Esophagus mucosa (tissue), 1 donor: ENCODE measurements at places on chromosomes 4 and X. TPM values are rescaled to one million over a fixed set of nuclear protein-coding genes. Genes with fewer than 3 reads are reported as not detected.

GRCh38 chr4:41134581-41134980, 79.8 kb downstream of the APBB2 start:
- ATAC-seq, result no peak

DNA sequence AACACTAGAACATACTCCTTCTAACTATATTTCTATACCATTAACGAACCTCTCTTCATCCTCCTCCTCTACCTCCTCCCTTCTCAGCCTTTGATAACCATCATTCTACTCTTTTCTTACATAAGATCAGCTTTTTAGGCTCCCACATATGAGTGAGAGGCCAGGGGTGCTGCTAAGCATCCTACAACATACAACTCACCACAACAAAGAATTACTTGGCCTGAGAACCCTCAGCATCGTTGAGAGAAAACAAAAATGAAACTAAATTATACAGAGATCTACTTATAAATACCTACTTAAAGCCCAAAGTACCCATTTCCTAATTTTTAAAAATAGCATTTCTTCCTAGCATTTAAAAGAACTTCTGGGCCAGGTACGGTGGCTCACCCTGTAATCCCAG, 77.7 kb downstream of the CC2D2A start:
- ATAC-seq, result no peak

- ATAC-seq, result no peak
Observed at GRCh38 chrX:101388604-101389003, 2.2 kb upstream of the RPL36A start.

DNA sequence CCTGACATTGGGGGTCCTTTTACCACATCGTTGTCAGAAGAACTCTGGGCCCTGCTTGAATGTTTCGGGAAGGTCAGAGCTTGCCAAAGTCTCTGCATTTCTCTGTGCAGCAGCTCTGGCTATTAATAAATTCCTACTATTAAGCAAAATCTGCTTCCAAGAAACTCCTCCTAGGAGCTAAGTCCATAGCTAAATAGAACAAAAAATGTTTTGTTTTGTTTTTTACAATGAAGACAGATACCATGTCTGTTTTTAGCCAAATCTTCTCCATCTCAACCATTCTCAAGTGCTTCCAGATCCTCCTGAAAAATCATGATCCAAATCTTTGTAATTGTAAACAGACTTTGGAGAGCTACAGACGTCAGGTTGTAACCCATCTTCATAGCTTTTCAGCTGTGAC, 161.6 kb downstream of the SPATA18 start:
- ATAC-seq, result no peak

XK gene
- total RNA-seq, result 2.7 TPM

DNA sequence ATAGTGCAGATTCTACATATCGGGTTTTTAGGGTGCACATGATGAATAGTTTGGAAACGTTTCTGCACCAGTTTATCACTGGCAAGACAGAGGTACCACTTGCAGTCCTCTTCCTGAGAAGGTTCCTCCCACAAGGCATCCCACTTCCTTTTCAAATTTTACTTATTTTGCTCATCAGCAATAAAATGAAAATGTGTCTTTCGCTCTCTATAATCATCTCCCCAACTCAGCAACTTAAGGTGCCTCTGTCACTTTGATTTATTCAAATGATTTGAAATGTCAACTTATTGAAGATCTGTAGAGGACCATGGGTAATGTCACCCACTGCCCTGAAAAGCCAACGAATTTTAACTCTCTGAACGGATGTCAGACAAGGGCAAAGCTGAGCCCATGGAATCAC, 53.2 kb downstream of the VGLL1 start:
- ATAC-seq, result no peak

DGKK gene
- total RNA-seq, result not detected
